Activated CD8-positive, alpha-beta memory T cell treated with anti-CD3 and anti-CD28 coated beads, Interleukin-2, amount 50 U/mL, for 48 hours (primary cell): ENCODE measurements at places on chromosomes 1 and 21.

DNA sequence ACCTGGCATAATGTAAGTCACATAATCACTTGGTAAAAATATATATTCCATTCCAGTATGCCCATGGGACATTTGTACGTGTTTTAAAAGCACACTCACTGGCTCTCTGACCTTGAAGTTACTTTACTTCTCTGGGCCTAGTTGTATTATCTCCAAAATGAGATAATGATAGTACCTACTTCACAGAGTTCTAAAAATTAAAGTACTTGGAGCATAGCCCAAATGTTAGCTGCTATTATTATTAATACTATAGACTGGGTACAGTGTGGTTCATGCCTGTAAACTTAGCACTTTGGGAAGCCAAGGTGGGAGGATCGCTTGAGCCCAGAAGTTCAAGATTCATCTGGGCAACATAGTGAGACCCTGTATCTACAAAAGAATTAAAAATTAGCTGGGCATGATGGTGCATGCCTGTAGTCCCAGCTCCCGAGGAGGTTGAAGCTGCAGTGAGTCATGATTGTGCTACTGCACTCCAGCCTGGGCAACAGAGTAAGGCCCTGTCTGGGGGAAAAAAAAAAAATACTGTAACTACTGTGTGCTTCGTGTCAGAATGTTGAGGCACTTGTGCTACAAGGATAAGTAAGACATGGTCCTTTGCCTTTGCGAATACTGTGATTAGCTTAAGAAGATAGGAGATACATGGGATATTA is 45.7 kb downstream of the TDRD5 start:
- DNase-seq, result no peak

DNA sequence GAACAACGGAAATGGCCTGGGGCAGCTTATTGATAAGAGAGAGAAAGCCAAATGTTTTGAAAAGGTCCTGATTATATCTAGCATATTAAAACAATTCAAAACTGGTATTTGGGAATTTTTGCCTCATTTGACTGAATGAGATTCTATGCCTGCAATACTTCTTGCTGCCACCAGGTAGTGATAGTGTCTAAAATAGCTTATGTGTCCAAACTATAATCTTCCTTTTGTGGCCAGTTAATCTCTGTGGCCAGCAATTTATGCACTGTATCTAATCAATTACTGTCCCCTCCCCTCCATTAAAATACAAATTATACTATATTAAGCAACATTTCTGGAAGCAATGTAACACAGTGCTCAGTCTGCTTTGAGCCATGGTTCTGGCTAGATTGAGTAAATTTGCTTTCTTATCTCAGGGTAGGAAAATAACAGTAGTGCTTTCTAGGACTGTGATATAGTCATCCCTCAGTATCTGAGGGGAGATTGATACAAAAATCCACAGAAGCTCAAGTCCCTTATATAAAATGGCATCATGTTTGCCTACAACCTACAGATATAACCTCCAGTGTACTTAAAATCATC is 91.8 kb downstream of the FOXD2 start:
- DNase-seq, result no peak

- DNase-seq, result no peak
Measured at GRCh38 chr1:238927899-238928298, 458.5 kb upstream of the CHRM3 start.

- DNase-seq, result no peak
Measured at GRCh38 chr1:18937539-18937938, 18.9 kb downstream of the IFFO2 start.

DNA sequence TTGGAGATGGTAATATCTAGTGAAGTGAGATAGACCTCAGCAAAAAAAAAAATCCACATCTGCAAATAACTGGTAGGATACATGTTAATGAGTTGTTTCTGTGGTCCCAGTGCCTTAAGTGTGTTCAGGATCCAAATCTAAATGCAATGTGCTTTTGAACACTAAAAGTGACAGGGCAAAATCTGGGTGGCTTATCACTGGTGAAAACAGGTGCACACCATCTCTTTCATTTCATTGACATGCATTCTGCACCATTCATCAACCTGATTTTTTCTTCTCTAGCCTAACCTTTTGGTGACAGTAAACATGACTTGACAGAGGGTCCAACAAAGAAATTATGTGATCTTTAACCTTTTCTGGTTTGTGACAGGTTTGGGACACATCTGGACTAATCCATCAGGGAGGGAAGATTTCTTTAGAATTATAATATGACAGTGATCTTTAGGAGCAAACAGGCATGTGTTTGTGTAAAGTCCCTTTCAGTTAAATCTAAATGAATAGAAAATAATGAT is 201.6 kb upstream of the NEGR1 start:
- DNase-seq, result no peak

DNA sequence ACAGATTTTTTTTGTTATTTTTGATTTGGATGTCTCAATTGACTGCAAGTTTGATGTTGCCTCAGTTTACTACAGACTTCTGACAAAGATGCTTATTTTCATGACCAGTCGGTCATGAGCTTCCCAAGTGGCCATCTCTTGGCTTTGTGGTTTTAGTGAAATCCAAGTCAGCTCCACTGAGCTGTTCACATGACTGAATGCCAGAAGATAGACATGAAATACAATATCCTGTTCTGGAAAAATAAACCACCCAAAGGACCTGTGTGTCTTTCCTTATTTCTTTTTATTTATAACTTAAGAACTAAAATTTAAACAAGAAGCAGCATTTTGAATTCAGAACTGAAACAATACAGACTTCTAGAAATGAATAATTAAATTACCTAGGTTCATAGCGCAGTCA is 89.3 kb downstream of the HMCN1 start:
- DNase-seq, result no peak

- DNase-seq, result no peak
Measured at GRCh38 chr1:26089125-26089524, 21.7 kb upstream of the TRIM63 start.

DNA sequence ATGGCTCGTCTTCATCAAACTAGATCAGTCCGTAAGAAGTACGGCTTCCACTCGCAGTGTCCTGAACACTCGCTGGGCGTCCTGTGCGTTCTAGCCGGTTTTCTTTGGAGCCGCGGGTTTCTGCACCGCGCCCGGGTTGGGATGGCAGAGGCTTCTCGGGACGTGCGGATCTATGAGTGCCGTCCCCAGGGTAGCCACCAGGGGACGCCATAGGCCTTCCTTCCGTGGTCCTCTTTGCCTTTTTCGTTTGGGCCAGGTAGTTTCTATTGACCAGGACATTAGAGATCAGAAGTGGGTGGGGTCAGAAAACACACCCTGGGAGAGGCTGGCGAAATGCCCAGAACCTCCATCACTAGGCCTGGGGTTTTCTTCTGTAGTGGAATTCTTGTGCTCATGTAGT is 273.8 kb downstream of the FAM72C start:
- peak; percentile 77 for DNase-seq

- DNase-seq, result no peak
Measured at GRCh38 chr1:223731133-223731770, 18.9 kb downstream of the CAPN2 start.

DNA sequence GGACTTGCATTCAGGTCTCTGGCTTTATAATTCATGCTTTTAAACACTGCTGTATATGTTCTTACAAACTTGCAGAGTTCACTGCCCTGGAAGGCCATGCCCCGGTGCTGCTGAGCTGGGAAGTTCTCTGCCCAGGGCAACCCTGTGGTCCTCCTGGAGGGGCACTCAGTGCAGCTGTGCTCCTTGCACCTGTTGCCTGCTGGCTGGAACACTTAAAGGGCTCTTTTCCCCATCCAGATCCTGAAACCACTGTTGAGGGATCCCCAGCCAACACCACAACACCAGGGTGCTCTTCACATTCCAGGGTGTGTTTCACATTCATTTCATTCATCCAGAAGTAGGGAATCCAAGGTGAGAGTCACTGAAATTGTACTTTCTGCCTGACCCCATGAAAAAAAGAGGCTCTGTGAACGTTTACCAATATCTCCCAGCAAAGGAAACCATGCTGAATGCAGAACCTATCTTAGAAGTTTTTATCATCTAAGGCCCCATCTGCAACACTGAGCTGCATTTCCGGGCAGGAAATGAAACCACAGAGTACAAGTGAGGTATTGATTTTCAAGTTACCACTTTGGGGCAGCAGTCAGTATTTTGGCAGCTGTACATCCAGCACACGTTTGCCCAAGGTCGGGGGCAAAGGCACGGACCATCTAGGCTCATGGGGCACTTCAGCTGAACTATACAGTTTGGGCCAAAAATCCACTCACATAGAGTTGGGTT is 16.4 kb upstream of the KIAA0040 start:
- DNase-seq, result no peak

DNA sequence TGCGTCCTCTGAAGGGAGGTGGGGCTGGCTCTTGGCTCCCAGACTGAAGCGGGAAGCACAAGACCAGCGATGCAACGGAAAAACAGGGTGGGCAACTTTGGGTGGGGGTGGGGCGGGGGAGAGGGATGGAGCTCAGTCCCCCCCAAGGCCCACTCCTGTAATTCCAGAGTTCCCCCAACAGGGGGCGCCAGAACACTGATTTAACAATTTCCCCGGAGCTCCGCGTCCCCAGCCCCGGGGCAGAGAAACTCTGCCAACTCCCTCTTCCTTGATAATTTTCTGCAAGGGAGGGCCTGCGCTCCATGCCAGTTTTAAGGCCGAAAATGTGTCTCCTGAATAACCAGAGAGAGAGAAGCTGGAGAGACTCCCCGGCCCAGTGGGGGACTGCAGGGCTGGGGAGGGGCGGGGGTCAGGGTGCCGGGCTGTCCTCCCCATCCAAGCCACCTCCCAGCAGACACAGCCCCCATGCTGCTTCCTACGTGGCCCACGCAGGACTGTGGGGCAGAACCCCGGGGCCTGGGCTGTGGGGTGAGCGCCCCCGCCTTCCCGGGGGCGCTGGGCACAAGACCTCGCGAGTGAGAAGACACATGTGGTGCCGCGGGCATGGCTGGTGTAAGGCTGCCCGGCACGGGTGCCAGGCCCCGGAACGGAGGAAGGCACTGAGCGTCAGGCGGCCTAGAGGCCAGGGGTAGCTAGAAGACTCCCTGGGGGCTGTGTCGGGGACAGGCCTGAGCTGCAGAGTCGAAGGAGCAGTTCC is 51.4 kb downstream of the KIF21B start:
- peak; percentile 85 for DNase-seq

DNA sequence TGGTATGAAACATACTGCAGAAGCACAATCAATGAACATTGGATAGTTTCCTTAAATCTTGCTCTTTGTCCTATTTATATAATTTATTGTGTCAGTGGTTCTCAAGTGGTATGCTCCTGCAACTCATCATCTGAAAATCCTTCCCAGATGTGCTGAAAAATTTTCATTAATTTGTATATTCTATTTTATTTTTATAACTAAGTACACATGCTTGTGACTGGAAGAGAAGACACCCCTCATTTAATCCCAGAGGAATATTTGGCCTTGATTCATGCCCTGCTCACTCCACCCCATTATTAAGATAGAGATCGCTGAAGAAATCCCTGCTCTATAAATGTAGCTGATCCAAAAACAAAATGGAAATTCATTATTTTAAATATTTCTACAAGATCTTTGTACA is 870.5 kb upstream of the CXADR start:
- no peak for DNase-seq

GRCh38 chr1:109530457-109531087 is 9.1 kb upstream of the GPR61 start:
- DNase-seq, result no peak

DNA sequence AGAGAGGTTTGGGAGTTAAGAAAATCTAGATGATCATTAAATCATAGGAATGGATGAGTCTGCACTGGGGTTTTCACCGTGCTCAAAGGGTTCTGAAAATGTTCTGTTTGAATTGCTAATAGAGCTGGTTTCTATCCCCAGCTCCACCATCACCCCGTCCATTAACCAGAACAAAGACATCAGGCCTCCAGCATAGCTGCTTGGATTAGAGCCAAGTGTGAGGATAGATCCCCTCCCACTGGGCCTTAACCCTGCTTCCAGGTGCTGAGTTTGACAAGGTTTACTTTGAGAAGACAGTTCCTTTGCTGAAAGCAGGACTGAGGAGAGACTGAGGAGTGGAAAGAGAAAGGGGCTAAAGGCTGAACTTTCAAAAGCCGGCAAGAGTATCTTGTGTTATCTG is 48.3 kb downstream of the MPZL1 start:
- no peak for DNase-seq

DNA sequence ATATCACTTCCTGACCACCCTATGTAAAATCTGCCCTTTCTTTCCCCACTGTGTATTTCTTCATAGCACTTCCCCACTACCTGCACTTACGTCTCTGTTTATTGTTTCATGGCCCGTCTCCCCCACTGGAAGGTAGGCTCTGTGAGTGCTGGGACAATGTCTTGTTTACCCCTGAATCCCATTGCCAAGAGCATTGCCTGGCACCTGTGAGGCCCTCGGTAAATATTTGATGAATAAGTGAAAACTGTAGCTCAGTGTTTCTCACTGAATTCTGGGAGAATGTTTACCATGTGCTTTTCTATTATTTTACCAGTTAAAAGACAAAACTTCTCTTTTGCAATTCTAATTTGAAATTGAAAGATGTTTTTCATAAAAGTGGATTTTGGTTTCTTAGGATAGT is 11.8 kb downstream of the NFASC start:
- no peak for DNase-seq

GRCh38 chr1:116394270-116394669 is 21.2 kb downstream of the ATP1A1 start:
- no peak for DNase-seq

DNA sequence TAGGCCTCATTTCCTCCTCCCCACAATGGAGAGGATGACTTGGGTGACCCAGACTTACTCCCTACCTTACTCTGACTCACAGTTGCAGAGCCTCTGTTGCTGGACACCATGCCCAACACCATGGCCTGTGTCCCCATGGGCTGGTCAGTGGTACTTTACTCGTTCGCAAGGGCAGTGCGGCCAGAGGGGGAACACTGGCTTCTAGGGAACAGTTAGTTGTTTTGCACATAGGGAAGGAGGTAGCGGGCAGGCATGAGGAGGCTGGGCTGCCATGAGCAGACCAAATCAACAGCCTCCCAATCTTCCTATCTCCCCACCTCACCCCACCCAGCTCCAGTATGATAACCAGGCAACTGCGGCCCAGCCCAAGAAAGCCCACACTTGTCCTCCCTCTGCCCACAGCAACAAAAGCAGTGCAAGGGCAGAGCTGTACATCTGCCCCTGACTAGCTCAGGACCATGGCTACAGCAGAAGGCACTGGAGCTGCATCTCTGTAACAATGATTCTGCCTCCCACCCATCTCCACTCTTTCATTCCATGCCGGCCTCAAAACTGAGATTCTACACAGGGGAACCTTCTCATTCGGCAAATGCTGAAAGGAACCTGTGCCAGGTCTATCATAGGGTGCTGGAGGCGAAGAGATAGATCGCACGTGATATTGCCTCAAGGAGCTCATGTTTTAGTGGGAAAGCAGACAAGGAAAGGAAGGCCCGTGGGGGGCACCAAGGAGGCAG is 18.6 kb downstream of the TAL1 start:
- no peak for DNase-seq

- no peak for DNase-seq
Measured at GRCh38 chr1:210213335-210213734, 19.3 kb upstream of the SERTAD4 start.

DNA sequence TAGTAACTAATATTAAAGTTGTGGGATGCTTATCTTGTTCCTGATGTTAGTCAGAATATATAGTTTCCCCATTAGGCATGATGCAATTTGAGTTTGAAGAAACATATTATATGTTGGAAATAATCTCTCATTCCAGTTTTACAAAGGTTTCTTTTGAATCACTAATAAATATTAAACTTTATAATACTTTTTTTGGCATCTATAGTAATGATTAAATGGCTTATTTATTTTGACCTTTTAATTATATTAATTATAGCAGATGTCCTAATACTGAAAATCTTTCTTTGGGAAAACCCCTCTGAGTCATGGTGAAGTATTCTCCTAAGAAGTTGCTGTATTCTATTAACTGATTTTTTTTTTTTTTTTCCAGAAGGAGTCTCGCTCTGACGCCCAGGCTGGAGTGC is 28.5 kb upstream of the PTGS2 start:
- DNase-seq, result no peak
